Panc1 (cell line): ENCODE measurements at places on chromosomes 16 and 17.

DNA sequence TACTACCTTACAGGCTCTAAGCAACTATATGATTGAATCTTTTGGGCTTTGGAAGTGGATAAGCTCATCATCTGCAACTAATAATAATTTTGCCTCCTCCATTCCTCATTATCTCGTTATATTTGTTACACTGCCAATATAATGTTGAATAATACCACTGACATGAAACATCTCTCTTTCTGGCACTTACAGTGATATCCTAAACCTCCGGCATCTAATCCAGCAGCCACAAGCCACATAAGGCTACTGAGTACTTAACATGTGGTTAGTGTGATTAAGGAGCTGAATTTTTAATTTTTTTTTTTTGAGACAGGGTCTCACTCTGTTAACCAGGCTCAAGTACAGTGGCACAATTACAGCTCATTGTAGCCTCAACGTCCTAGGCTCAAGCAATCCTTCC is 9.6 kb downstream of the CDC42EP4 start:
- no peak for DNase-seq

GRCh38 chr17:7248796-7249195 is 2.7 kb downstream of the CTDNEP1 start:
- no peak for DNase-seq

DNA sequence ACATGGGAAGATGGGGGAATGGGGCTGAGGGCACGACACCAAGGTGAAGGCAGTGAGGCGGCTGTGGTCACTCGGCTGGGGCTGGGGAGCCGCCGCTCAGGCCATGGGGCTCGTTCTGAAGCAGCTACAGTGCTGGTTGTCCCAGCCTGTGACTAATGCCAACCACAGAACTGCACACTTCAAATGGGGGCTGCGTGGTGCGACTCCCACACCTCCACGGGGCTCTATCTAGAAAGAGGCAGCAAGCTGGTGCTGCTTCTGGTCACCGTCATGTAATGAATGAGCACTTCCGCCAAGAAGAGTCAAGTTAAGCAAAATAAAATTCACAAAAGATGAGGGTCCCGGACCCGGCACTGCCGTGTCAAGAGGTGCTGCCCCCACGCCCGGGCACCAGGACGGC is 20.0 kb downstream of the GALNS start:
- DNase-seq = no peak

DNA sequence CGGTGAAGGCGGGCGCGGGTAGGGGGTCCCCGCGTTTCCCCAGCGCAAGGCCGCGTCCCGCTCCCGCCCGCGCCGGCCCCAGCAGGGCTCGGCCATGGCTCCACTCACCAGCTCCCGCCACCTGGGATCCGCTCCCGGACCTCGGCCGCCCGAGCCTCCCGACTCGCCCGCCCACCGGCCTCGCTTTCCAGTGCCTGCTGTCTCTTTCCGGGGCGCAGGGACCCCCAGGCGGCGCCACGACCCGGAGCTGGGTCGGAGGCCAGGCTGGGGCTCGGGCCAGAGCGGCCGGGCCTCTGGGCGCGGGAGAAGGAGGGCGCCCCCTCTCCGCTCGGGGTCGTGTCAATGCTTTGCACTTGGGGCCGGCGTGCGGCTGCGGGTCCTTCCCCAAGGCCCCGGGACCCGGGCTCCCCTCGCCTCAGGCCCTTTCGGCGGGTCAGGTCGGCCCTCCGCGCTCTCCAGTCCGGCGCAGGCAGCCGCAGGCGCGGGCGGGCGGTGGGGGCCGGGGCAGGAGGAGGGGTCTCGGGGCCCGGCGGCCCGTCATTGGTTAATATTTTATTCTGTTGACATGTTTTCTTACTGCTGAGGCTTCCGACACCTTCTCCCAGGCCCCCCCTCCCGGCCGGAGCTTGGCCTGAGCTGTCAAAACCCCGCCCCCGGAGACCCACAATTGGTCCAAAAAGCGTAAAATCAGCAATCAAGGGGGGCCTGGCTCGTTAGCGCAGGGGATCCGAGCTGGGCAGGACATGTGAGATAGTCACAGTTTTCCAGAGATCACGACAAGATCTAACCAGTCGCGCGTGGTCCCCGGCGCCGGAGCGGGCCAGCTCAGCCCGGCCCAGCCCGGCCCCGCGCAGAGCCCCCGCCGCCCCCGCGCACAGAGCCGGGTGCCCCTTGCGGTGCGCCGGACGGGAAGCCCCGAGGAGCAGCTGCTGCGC is at the start of gene TBX2:
TSS of gene TBX2 (plus strand) at position 713 of the 935 bp plus-strand sequence. CDS start 334 bp downstream, outside the sequence.
- no peak for DNase-seq

- DNase-seq = no peak
Observed at GRCh38 chr17:82947051-82947991, 107.5 kb upstream of the ZNF750 start.

DNA sequence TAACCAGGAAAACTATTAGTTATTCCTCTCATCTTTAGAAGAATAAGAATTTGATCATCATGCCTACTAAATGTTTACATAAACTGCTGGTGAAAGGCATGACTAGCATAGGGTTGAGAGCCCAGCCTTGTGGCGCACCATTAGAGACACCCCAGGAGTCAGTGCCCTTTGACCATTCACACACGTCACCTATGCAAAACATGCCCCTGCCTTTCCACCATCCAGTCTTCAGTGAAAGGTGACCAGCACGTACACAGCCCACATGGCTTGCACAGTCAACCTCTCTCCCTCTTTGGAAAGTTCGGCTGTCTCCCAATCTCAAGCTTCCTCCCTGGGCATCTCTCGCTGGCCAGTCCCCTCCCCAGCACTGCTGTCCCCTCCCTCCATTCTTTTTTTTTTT is 150.3 kb downstream of the ENGASE start:
- no peak for DNase-seq

DNA sequence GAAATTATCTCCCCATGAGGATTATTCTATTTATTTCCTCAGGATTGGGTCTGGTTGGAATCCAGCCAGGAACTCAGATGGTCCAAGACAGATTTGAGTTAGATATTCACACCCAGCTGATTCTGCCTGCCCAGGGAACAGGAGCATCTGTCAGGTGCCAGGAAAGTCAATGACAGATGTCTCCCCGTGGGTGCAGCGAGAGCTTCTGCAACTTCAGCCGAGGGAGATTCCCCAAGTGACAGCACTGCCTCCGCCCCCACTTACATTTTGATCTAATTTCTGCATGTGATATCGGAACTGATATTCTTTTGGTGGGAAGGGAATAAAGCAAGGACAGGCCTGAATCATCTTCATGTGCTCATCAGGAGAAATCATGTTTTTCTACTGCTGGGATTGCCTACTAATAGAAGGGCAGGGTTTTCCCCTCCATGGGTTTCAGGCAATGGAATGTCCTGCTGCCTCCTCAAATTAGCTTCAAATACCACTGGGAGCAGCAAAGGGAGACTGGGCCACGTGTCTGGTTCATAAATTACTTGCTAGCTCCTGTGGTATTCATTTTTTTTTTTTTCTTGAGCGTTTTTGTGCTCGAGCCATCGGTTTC is 15.7 kb upstream of the DHX8 start:
- DNase-seq = no peak

GRCh38 chr16:3729161-3730112 is 12.1 kb upstream of the TRAP1 start:
- no peak for DNase-seq

DNA sequence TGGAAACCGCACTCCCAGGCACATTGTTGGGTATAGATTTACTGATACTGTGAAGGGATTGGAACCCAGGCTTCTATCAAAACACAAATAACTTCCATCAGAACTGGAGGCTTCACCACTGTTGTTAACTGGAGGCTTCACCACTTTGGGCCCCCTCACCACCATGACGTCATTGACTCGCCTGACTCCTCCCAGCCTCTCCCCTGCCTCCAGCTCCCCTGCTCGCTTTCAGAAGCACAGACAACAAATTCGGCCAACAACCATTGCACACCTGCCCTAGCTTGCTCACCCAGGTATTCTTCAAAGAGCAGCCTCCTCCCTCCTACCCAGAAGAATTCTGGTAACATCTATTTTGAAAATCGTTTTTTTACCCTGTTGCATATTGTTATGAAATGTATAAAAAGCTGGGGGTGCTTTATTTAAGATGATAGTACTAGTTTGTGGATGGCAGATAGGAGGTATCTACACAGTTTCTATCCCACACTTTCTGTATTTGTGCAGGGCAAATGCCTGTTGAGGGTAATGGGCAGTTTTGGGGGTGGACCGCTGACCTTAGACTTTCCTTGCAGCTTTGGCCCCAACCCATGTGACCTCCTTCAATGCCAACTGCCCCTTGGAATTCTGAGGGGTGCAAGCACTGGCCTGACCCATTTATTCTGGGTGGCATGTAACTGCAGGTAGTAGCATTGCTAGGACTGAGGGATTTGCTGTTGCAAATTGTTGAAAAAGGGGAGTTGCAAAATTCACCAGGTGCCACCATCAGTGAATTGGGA is 54.1 kb downstream of the HLF start:
- no peak for DNase-seq

DNA sequence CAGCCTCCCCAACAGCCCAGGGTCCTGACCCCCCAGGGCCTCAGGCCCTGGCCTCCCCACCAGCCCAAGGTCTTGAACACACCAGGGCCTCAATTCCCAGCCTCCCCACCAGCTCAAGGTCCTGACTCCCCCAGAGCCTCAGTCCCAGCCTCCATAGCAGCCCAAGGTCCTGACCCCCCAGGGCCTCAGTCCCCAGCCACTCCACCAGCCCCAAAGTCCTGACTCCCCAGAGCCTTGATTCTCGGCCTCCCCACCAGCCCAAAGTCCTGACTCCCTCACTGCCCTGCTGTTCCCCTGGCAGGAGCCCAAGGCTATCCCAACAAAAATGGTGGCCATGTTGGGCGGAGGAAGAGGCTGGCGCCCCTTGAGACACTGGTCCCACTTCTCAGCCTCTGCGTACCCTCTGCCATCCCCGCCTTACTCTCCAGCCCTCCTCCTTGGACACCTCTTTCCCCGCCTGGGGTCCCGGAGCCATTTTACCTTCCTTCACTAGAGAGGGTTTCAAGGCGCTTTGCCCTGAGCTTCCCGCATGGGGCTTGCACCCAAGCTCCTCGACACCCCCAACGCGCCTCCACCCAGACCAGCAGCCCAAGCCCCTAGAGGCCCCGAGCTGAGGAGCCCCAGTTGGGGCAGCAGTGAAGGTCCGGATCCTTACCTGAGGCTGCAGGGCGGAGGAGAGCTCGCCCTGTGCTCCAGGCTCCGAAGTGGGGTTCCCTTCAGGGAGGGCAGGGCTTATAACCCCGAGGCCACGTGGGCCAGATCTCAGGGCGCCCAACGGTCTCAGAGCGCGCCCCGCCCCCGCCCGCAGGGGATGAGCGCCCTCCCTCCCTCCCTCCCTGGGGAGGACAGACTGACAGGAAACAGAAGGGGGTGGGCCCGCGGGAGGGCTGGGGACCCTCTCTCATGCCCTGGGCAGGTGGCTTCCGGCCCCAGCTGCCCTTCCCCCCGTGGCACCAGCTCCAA is 3.5 kb upstream of the TSPOAP1 start:
- no peak for DNase-seq

GRCh38 chr16:83308414-83308813 is 499.4 kb upstream of the HSBP1 start:
- no peak for DNase-seq

GRCh38 chr17:10777890-10778289 is 26.0 kb downstream of the TMEM238L start:
- DNase-seq = no peak

- DNase-seq = no peak
Observed at GRCh38 chr17:19508577-19508867, 25.1 kb upstream of the SLC47A1 start.

DNA sequence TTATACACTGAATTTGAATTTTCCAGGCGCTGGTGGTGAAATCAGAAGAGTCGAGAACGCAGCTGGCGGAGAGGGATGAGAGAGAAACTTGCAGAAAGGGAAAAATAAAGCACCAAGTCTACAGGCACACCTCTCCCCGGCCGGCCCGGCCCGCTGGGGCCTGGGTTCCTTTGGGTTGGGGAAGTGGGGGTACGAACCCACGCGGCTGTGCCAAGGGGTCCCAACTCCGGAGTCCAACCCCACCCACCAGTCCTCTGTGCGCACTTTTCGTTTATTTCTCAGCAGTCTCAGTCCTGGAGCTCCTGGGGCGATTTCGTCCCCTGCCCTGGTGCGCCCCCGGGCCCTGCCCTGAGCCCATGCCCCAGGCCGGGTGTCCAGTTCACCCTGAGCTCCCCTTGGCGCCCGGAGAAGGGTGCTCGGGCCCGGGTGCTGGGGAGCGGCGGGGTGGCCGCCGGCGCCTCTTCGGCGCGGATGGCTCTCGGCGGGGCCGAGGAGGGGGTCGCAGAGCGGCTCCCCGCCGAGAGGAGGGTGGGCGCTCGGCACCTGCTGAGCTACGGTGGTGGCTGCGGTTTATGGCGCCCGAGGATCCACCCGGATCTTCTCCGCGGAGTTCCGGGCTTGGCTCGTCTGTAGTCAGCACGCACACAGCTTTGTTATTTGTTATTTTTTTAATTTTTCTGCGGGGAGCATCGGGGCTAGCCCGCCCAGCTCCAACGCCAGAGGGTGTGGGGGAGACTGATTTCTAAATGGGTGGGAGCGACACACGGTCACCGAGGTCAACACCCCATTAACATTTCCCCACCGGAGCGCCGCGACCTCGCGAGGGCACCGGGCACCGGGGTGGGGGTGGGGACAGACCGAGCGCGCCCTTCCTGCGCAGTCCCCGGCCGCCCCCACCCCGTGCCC is 15.7 kb upstream of the CBX8 start:
- no peak for DNase-seq

DNA sequence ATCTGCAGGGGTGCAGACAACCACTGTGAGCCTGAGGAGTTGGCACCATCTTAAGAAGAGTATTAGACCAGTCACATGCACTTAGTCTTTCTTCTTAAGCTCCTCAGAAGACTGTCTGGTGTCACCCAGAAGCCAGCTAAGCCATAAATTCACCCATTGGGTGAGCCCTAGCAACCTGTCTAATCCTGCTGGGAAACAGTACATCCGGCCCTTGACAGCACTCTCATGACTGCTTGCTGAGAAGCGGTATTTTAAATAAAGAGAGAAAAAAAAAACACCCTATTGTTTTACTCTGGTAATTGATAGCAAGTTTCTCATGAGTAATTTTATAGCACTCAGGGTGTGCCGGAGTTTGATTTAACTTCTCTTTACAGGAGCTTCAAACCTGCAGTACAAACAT is 134.7 kb downstream of the SOX9 start:
- DNase-seq = no peak

DNA sequence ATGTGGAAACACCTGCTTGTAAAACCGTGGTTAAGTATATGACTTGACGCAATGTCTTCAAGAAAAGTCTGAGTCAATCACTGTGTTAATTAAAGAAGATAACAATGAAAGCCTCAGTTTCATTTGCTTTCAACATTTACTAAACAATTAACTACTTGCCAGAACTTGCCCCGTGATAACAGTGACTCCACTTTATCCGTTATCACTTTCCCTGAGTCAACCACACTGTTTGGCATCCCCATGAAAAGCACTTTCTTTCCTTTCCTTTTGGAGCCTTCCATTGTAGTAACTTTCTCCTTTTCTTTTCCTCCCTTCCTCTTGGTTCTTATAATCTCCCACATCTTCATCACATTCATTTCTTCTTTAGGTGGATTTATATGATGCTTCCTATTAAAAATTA is 435.1 kb upstream of the GOT2 start:
- DNase-seq = no peak

- no peak for DNase-seq
Observed at GRCh38 chr17:64767269-64767997, 105.3 kb upstream of the SMURF2 start.

GRCh38 chr16:90031186-90031930 is 12.1 kb upstream of the DBNDD1 start:
- DNase-seq = no peak

- DNase-seq = no peak
Observed at GRCh38 chr17:55285340-55286301, 20.9 kb downstream of the HLF start.

- no peak for DNase-seq
Observed at GRCh38 chr16:17224879-17225281, 245.9 kb downstream of the XYLT1 start.

- DNase-seq = no peak
Observed at GRCh38 chr17:42566215-42566882, 551 bp upstream of the MLX start.
